Left renal cortex interstitium (tissue), 4 donors: ENCODE measurements at places on chromosomes 16 and 17. TPM values are rescaled to one million over a fixed set of nuclear protein-coding genes. Genes with fewer than 3 reads are reported as not detected.

- no peak for DNase-seq
Measured at GRCh38 chr17:73166731-73167581, 2.1 kb downstream of the SSTR2 start.

GRCh38 chr16:25279491-25279890 lies 21.8 kb upstream of the ZKSCAN2 start:
- DNase-seq: no peak

- DNase-seq: no peak
Measured at GRCh38 chr17:43644081-43644480, 17.6 kb downstream of the MEOX1 start.

- no peak for DNase-seq
Measured at GRCh38 chr17:70989280-70989679, 819.9 kb downstream of the KCNJ2 start.

DNA sequence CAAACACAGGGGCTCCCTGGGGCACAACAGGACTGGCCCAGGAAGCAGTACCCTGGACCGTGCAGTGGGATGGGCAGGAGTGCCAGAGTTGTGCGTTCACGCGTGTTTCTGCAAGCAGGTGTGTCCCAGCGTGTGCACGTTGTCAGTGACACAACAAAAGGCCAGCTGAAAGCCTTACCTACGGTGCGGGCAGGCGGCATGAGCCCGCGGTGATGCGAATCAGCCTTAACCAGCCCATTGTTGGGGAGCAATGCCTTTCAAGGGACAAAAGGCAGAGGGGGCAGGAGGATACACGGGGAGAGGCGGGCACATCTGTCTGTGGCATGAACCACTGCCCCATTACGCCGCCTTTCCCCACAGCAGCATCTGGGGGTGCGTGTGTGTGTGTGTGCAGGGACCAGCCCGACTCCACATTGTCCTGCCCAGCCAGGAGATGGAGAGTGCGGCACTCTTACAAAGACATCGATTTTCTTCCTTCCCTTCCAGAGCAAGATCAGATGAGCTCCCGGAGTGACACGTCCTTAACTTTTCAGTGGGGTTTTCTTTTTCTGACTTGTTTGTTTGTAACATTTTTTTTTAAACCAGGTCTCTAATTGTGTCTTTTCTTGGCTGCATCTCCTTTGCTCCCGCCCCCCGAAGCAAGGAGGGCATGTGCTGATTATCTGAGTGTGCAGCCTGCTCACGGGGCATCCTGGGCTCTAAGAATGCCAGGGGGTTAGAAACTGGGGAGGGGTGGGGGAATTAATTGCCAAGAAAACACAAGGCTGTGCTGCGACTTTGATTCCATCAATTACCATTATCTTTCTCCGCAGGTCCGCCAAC lies 158.1 kb downstream of the ZNF423 start:
- no peak for DNase-seq

DNA sequence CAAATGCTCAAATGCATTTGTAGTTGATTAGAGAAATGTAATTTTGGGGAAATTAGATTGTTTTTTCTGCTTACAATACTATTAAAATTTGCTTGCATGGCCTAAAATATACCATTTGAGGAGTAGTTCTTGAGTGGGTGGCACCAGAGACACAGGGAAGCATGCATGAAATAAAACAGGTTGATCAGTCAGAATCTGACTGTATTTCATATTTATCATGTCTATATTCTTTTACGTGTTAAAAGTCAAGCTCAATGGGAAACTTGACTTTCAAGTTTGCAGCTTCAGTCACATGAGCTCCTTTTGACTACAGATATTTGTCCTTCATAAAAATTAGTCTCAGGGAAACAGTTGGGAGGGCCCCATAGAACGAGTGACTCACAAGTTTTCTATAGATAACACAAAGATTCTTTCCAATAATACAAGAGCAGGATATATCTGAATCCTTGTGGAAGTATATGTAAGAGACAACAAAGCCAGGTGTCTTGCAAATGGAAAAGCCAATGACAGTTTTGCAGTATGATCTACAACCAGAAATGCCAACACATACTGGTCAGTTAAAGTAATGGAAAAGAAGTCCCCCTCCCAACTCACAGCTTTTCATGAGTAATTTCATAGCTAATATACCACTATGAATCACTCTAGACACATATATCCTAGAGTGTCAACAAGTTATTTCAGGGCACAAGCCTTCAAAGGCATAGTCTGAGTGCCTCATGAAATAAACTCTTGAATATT lies 42.2 kb upstream of the CORO6 start:
- no peak for DNase-seq

- no peak for DNase-seq
Measured at GRCh38 chr17:17623904-17624303, 32.4 kb upstream of the PEMT start.

DNA sequence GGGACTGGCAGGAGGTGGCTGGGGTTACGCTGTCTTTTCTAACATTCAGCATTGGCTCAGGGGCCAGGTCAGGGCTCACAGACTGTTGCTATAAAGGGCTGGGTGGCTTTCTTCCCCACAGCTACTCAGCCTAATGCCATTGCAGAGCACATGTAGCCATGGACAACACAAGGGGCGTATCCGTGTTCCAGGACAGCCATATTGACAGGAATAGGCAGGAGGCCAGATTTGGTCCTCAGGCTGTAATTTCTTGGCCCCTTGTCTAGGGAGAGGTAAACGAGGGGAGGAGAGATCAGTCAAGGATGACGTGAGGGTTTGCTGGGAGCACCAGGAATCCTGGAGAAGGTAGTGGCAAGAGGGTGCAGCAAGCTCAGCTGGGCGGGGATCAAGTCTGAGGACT lies 21.2 kb upstream of the MYO15B start:
- no peak for DNase-seq

GRCh38 chr17:37786481-37786880 lies 41.6 kb upstream of the HNF1B start:
- no peak for DNase-seq

DNA sequence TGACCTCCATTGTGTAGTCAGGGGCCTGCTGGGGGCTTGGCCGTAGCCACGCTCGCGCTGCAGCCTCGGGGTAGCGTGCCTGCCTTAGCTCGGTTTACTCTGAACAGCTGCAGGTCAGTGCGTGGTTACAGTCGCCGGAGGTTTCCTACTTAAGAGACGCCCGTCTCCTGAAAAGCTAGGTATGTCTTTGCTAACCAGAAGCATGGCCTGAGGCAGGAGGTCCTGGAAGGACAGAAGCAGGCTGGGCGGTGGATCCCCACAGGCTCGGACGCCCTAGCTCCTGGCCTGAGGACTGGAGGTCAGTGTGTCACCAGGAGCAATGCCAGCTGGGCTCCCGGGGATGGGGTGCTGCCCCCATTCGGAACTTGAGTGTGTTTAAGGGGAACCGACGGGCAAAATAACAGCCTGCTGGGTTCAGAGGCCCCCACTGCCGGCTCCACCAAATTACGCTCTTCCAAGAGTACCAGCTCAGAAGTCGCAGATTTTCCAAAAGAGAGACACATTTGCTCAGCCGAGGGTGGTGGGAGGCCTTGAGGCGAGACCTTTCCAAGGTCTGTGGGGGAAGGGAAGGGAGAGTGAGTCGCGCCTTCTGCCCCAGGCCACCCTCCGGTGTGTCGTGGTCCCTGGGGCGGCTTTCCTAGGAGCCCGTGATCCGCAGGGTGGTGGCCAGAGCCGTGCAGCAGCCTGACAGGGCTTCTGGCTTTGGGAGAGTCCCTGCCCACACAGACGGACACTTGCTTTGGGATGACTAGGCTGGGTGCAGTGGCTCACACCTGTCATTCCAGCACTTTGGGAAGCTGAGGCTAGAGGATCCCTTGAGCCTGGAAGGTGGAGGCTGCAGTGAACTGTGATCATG lies 3.9 kb upstream of the GNG13 start:
- no peak for DNase-seq

- DNase-seq: no peak
Measured at GRCh38 chr16:15729152-15729551, 79.1 kb downstream of the NDE1 start.

DNA sequence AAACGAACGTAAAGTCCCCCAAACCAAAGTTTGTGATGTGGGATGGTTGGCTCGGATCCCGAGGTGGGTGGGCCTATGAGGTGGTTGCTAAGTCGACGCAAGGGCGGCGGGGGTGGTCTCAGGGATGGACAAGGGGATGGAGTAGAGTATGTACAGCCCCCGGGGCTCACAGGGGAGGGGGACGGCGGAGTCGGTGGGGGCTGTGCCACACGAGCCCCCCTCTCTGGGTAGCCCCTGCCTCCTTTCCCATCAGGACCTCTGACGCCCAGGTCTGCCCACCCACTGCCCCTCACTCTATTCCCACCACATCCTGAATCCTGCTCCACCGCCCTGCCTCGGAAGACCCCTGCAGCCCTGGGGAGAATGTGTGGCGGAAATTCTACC lies 15.2 kb downstream of the IL34 start:
- no peak for DNase-seq

DNA sequence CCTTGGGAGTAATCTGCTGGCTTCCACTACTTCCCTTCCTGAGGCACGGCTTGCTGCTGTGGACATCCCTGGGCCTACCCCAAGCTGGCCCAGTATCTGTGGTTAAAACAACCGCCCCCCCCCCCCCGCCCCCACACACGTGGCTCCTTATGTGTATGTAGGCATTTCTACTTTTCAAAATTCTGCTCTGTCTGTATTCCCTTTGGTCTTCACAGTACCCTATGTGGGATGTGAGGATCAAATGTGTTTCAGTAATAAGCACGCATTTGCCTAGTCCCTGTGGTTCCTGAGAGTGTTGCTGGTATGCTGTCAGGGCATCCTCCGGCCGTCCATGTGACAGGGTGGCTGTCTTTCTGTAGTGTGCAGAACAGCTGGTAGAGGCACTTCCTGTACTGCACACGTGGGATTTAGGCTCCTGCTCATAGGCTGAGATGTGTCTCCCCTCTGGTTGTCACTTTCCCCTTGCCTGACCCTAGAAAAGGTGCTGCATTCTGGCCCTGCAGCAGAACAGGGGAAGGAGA lies 2.2 kb downstream of the NT5M start:
- DNase-seq: no peak

RAB40B gene
- 19.5 TPM for polyA plus RNA-seq

IKZF3 gene
- 0.26 TPM for polyA plus RNA-seq
